Activated CD8-positive, alpha-beta memory T cell treated with anti-CD3 and anti-CD28 coated beads for 48 hours (primary cell): ENCODE measurements at places on chromosomes 16 and 17.

GRCh38 chr17:19502517-19502916 lies 31.1 kb upstream of the SLC47A1 start:
- DNase-seq, result no peak

- no peak for DNase-seq
These were observed 11.9 kb downstream of the RDM1 start for GRCh38 chr17:35918665-35919064.

GRCh38 chr16:53745086-53745485 lies 41.1 kb downstream of the FTO start:
- DNase-seq, result no peak

- DNase-seq, result no peak
These were observed 155.3 kb downstream of the PITPNC1 start for GRCh38 chr17:67532326-67532871.

- no peak for DNase-seq
These were observed 19.0 kb downstream of the CACNG4 start for GRCh38 chr17:66983414-66984021.

GRCh38 chr16:58198022-58198683 lies at the start of gene CSNK2A2:
TSS of gene CSNK2A2 (minus strand) at chr16:58198106. CDS start at chr16:58197736, 370 bp downstream.
- DNase-seq, result peak; percentile 42

- peak; percentile 1 for DNase-seq
These were observed 94.5 kb downstream of the PCTP start for GRCh38 chr17:55845385-55845784.

DNA sequence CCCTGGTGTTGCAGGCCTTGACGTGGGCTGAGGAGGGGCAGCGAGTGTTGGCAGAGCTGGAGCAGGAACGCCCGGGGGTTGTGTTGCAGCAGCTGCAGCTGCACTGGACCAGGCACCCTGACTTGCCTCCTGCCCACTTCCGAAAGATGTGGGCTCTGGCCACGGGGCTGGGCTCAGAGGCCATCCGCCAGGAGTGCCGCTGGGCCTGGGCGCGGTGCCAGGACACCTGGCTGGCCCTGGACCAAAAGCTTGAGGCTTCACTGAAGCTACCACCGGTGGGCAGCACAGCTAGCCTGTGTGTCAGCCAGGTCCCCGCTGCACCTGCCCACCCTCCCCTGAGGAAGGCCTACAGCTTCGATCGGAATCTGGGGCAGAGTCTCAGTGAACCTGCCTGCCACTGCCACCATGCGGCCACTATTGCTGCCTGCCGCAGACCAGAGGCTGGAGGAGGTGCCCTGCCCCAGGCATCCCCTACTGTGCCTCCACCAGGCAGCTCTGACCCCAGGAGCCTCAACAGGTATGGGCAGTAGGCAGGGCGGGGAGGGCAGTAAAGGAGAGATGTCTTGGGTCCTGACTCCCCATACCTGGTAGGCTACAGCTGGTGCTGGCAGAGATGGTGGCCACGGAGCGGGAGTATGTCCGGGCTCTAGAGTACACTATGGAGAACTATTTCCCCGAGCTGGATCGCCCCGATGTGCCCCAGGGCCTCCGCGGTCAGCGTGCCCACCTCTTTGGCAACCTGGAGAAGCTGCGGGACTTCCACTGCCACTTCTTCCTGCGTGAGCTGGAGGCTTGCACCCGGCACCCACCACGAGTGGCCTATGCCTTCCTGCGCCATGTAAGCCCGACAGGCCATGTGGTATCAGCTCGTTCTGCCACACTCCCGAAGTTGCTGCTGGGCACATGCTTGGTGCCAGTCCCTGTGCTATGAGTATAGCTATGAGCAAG lies 5.6 kb downstream of the PLEKHG4 start:
- DNase-seq, result no peak

DNA sequence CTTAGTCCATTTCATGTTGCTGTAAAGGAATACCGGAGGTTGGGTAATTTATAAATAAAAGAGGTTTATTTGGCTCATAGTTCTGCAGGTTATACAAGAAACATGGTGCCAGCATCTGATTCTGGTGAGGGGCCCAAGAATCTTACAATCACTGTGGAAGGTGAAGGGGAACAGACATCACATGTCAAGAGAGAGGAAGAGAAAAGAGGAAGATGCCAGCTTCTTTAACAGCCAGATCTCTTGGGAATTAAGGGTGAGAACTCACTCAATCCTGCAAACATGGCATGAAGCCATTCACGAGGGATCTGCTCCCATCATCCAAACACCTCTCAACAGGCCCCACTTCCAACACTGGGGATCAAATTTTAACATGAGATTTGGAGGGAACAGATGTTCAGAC lies 49.5 kb downstream of the BMERB1 start:
- DNase-seq, result no peak

- no peak for DNase-seq
These were observed 3.3 kb upstream of the HIGD1B start for GRCh38 chr17:44844390-44844830.

- no peak for DNase-seq
These were observed 186.6 kb downstream of the SALL1 start for GRCh38 chr16:50964491-50964890.

DNA sequence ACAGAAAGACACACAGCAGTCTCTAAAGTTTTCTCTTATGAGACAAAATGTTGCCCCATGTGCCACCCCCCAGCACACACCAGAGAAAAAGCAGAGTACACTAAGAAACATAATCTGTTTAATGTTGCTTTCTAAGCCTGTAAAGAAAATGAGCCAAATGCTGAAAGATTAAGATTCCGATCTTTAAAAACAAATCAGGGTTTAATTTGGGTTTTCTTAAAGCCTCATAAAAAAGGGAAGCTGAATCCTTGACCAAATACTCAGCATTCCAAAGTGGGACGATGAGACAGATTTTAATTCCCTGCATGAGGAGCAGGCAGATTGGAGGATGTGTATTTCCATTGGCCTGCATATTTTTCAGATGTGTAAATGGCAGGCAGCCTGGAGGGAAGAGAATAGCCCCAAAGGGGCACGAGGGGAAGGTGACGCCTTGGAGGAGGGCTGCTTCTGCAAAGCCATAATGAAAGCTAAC lies 118.4 kb downstream of the COPRS start:
- DNase-seq, result no peak

DNA sequence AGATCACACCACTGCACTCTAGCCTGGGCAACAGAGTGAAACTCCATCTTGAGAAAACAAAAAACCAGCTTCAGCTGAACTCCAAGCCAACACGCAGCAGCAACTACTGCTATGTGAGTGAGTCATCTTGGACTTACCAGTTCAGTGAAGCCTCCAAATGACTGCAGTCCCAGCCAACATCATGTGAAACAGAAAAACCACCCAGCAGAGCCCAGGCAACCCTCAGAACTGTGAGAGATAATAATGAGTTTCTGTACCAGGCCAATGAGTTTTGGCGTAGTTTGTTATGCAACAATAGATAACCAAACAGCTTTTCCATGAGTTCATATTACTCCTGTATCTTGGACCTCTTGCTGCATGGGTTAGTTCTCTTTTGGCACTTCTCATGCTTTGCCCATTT lies 23.3 kb downstream of the PHF12 start:
- no peak for DNase-seq

DNA sequence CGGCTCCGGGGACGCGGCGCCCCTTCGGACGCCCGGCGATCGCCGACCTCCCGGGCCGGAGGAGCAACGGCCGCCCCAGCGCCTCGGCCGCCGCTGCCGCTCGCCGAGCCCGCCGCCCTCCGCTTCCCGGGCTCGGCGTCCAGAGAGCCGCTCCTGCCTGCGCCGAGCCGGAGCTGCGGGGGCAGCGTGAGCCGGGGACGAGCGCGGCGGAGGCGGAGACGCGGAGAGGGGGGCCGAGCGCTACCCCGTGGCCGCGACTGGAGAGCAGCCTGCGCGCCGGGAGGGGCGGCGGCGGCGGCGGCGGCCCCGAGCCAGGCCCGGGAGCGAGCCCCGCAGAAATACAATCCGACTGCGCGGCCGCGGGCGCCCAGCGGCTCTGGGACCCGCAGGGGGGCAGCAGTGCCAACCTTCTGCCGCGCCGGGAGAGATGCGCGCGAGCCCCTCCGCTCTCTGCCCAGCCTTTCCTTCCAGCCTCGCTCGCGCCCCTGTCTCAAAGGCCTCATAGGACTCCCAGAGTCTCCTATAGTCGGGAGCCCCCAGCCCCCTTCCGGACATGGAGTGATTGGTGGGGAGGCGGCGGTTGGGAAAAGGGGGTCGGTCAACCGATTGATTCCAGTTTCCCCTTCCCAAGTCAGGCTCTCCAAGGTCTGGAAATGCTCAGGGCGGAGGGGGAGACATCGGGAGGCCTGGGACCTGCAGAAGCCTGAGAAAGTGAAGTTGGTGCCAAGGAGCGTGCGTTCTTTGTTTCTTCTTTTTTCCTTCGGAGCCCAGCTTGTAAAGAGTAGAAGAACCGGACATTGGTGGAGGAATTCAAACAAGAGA lies 1.0 kb upstream of the SDK2 start:
- DNase-seq, result no peak

DNA sequence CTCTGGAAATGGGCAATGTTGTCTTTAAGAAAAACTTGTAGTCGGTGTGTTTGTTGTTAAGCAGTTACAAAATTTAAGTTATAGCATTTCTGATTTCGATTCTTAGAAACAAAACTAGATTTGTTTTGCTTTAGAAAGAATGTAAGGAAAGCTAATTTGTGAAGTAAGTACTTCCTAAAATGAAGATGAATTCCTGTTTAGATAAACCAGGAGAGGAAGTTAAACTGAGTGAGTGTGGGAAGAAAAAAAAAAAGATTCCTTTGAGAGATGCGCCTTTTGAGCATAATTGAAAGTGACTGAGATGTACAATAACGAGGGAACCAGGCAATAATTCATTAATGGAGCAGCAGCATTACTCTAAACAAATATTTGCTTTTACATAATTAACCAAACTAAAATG lies 52.4 kb upstream of the ALOX12 start:
- no peak for DNase-seq

DNA sequence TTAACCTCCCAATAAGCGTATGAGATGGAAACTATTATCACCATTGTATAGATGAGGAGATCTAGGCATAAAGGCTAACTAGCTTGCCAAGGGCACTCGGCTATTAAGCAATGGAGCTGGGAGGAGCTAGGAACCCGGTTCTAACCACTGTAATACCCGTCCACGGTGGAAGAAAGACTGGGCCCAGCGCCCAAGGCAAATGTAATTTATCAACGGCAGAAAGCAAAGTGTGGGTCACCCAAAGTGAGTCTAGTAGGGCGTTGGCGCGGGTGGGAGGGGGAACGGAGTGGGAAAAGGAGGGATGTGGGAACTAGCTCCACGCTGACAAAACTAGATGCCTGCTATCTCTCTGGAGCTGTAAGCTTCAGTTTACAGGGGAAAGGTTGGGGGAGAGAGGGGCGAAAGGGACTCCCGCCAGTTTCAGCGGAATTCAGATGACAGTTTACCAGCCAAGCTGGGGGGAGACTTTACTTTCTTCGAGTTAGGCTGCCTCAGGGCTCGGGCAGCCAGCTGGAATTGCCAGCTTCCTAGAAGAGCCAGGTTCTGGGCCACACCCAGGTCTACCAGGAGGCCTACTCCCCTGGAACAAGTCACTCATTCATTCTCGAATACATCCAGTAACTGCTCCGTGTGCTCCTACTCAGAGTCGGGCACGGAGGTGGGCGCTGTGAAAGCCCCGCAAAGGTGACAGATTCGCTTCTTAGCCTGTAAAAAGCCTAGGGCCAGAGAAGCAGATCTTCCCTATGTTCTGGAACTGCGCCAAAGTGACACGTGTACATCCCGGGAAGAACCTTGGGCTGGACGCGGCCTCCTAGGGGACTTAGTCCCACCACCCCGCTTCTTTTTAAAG lies 837 bp downstream of the LRRC59 start:
- no peak for DNase-seq

DNA sequence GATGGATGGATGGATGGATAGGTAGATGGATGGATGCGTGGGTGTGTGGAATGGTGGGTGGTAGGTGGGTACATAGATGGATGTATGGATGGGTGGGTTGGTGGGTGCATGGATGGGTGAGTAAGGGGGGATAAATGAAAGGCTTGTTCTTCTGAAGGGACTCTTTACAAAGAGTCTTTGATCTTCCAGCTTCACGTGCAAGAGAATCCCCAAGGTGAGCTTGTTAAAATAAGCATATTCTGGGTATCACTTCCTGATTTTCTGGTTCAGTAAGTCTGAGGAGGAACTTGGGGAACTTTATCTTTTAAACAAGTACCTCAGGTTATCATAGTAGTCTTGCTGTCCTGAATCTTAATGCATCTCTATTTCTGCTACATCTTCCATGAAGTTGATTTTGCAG lies 639.1 kb downstream of the MAF start:
- no peak for DNase-seq

DNA sequence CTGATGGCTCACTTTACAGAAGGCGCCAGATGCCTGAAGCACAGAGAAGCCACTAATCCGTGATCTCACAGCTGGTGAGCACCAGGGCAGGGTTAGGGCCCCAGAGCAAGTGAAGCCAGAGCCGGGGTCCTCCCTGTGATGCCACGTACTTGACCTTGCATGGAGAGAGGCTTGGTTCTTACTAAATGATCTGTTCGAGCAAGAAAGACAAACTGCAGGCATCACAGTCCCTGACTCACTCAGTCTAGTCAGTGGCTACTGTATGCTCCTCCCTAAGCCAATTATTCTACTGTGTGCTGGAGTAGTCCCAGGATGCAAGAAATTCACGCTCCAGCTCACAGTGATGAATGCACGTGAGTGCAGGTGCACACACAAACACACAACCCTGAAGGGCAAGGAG lies 55.4 kb downstream of the SDK2 start:
- DNase-seq, result no peak

DNA sequence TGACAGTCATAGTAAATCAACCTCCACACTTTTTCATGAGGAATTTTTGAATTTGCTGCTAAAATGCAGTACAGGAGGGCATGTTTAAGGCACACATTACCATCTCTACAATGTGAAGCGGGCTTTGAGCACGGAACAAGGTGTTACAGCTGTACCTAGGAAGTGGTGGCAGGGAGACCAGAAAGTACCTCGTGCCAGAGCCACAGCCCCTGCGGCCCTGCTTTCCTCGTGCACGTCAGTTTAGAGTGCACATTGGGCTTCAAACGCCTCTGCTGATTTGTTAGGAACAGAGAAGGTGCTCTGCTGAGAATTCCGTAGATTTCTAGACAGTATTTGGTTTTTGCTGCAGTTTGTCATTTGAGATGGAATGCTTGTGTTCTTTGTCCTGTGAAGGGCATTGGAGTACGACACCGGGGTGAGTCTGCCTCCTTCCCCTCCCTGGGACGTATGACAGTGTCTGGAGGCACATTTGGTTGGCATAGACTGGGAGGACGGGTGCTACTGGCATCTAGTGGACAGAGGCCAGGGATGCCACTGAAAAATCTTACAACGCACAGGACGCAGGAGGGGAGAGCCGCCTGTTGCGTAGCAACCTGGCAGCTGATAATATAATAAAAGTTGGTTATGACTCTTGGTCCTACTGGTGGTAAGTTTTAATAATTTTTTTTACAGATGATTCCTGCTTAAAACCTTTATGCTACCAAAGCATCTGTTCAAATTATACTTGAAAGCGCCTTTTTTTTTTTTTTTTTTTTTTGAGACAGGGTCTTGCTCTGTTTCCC lies 9.1 kb downstream of the FOXK2 start:
- no peak for DNase-seq
